Panc1 (cell line): ENCODE measurements at places on chromosomes 11 and 22.

- DNase-seq, result no peak
Observed at GRCh38 chr11:75560644-75561043, 1.4 kb upstream of the SERPINH1 start.

DNA sequence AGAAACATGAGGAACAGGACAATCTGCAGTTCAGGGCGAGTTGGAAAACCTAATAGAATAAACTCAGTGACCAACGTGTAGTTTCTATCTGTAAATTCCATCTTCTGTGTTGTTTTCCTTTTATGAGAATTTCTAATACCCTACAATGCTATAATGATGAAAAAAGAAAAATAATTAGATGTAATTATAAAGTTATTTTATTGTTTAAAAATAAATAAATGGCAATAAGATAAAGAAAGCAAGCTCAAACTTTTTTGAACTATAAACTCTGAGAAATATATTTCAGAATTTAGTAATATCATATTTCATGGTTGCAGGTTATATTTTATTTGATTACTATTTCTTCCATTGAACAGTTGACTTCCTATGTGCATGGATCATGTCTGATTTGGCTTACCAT lies at the start of gene OR5I1:
Gene OR5I1, minus strand, starts transcription at position 101 of the 400 bp plus-strand sequence. Its CDS starts 0 bp downstream, at position 101.
- DNase-seq, result no peak

DNA sequence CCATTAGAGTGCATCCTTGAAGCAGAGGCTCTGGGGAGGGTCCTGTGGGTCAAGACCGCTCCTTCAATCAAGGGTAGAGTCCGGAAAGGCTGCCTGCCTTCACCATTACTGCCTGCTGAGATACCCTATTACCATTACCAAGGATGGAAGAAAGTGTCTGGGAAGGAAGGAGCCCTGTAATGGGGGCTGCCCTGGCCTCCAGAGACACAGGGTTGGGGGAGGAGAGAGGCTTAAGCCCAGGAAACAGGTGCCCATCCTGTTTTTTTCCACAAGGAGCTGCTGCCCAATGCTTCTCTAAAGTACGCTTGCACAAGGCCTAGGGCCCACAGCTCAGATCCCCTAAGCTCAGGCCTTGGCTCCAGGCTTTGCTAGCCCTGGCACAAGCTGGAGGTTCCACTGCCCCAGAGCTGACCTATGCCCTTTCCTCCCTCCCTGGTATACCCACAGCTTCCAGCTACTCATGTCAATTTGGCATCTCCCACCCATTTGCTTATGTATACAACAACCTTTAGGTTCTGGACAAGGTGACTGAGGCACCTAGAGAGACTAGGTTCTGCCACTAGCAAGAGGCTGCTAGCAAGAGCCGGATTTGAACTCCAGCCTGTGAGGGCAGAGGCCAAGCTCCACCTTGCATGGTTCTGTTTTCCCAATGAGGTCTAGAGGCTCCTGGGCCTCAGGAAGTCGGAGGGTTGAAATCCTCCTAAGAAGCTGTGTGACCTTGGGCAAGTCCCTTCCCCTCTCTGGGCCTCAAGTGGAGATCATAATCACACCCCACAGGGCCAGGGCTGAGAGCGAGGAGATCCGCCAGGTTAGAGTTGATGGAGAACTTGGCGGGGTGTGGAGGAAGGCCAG lies 1.5 kb upstream of the PLCB3 start:
- no peak for DNase-seq

DNA sequence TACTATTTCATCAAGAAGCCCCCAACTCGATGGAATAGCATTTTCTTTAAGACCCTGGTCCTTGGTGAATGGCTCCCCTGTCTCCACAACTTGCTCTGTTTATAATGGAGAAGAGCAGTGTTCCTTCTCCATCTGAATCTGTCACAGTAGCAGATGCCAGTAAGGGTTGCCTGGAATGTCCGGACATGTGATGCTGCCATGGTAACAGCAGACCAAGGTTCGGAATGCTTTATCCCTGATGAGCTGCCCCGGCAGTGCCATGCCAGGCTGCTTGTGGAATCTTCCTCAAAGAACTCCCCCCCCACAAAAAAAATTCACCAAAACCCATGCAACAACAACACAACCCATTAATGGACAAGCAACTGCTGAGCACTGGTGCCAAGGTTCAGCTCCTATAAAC lies 72.5 kb downstream of the KCNC1 start:
- DNase-seq, result no peak

DNA sequence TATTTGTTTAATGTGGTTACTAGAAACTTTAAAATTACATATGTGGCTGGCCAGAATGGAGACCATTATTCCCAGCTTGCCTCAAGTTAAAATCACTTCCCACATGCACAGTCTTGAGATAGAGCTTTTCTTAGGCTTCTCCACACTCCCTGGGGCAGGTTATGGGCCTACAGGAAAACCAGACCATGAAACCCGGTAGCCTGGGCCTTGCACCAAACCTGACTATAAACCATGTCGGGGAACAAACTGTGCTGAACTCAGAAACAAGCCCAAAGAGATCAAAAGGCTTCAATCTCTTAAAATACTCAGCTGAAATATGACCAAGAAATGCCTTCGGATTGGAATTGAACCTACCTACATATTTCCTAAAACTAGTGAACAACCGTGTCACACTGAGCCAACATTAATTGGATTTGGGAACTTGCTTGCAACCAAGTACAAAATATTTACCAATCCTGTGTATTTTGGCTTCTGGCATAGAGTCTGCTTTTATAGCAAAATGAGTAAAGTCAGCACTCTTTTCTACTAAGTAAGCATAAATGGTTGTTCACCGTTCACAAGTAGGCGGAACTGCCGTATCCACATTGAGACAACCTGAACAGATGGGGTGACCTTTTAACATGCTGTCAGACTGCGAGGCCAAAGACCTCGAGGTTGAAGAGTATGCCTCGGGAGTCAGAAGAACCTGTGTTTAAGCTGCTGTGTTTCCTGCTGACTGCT lies 199.5 kb downstream of the FAM76B start:
- no peak for DNase-seq

DNA sequence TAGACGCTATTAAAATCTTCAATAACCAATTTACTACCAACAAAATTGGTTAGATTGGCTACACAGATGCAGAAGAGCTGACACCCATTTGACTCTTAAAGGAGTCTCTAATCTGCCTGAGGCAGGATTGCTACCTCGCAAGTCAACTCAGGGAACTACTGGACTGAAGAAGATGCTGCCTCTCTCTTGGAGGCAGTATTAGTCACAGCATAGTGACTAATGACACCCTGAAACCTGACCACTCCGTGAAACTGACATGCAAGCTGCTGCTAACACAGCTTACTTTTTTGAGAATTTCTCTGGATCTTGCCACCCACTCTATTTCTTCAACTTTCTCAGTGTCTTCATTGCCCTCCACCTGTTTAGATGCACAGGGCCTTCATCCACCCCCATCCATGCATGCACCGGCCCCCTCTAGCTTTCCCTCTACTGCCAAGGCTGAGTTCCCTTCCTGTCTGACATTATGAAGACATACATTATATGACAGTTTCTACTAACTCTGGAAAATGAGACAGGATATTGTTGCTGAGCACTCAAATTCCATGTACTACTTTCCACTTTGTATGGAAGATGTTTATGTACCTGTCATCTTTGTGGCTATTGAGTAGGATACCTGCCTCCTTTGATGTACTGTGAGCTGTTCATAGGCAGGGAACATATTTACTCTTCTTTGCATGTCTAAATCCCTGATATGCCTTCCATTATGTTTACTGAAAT lies 183.2 kb downstream of the MSANTD4 start:
- DNase-seq, result peak; percentile 27

DNA sequence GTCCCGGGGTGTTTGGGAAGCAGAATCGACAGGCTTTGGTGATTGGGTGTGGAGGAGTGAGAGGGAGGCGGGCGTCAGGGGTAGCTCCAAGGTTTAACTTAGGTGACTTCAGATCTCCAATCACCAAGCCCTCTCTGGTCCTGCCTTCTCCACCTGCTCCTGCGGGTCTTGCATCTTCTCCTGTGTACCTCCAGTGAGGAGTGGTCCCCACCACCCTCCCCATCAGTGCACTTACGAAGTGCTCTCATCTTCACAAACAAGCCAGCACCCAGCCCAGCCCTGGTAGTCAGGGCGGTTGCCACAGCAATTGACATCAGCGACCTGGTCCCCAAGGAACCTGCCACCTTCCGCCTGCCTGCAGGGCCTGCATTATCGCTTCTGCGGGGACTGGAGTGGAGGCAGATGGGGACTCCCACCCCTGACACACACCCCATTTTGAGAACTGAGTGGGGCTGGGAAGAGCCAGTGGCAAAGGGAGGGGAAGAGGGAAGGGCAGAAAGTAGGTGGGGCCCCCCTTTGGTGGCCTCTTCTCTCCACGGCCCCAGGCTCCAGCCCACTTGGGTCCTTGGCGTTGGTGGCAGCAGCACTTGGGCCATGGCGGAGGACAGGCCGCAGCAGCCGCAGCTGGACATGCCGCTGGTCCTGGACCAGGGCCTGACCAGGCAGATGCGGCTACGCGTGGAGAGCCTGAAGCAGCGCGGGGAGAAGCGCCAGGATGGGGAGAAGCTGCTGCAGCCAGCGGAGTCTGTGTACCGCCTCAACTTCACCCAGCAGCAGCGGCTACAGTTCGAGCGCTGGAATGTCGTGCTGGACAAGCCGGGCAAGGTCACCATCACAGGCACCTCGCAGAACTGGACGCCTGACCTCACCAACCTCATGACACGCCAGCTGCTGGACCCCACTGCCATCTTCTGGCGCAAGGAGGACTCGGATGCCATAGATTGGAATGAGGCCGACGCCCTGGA lies at the start of gene OMP:
Gene OMP, plus strand, starts transcription at position 595 of the 965 bp plus-strand sequence. Its CDS starts 0 bp downstream, at position 595.
- no peak for DNase-seq

GRCh38 chr11:97454988-97455387 lies 1065.2 kb downstream of the JRKL start:
- no peak for DNase-seq

DNA sequence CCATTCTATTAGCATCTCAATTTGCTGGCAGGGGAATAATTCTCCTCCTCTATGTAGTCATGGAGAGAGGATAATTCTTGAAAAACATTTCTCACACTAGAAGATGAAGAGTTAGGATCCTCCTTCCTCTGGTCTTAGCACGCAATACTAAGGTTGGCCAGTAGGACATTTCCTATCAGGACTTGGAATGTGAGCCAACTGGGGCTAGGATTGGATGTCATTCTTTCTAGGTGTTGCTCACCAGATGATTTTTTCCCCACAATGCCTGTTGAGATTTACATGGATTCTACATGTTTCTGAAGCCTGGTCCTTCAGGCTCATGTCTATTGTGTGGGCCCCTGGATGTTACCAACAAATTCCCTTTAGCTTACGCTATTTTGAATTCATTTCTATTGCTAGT lies 28.0 kb downstream of the SLN start:
- DNase-seq, result no peak

GRCh38 chr11:7900686-7901085 lies 30.4 kb downstream of the OR10A6 start:
- no peak for DNase-seq

- no peak for DNase-seq
Observed at GRCh38 chr11:67400251-67400941, 1.3 kb downstream of the PPP1CA start.

DNA sequence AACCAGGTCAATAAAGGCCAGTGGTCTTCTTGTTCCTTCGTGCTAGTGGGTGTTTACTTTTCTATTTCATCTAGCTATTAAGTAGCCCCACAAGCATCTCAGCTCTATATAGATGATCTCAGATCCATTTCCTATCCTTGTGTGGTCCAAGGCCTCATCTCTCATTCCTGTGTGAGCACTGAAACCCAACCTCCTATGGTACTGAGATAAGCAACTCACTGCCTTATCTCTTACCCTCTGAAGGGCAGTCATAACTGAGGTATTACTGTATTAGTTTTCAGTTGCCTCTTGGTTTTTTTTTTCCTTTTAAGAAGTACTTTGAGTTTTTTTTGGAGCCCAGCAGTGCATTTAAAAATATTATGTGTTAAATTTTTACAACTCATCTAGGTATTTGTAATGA lies 28.3 kb downstream of the ACER3 start:
- DNase-seq, result no peak

GRCh38 chr11:83033972-83034672 lies 37.6 kb downstream of the RAB30 start:
- DNase-seq, result no peak

GRCh38 chr11:30434901-30435300 lies 112.0 kb downstream of the ARL14EP start:
- no peak for DNase-seq

DNA sequence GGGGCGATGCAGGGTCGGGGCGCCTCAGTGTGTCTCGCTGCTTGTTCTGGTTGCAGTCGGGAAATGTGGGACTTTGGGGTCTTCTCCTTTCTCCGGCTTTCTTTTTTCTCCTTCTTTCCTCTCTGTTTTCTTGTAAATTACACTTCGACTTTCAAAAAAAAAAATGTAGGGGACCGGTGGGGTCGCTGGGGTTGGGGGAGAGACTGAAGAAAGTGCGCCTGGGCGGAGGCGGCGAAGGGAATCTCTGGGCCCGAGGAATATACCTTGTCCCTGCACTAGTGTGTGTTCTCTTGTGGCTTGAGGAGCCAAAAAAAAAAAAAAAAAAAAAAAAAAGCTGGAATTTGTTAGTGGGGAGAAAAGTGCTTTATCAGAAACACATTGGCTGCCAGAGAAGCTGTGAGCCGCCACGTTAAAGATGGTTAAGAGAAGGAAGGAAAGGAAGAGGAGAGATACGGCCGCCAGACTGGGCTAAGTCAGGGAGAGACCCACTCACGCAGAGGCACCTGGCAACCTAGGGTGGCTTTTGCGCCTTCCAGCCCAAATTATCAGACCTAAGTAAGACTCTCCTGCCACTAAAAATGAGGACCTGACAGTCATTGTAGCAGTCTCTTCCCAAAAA lies 8.4 kb upstream of the FLI1 start:
- DNase-seq, result no peak

GRCh38 chr11:123103326-123103980 lies 41.5 kb upstream of the HSPA8 start:
- DNase-seq, result peak; percentile 59

GRCh38 chr11:19959210-19959609 lies 201.1 kb downstream of the DBX1 start:
- DNase-seq, result no peak

DNA sequence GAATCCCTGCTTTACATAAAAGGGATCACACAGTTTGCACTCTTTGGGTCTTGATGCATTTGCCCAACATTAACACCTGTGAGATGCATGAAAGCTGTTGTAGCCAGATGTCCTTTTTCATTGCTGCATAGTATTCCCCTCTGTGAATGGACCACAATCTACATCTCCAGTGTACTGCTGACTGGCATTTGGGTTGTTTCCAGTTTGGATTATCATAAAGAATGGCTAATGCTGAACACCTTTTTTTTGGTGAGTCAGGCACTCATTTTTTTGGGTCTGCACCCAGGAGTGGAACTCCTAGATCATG lies 58.3 kb downstream of the PHF21B start:
- no peak for DNase-seq

- no peak for DNase-seq
Observed at GRCh38 chr11:27347359-27348339, 15.4 kb downstream of the CCDC34 start.

DNA sequence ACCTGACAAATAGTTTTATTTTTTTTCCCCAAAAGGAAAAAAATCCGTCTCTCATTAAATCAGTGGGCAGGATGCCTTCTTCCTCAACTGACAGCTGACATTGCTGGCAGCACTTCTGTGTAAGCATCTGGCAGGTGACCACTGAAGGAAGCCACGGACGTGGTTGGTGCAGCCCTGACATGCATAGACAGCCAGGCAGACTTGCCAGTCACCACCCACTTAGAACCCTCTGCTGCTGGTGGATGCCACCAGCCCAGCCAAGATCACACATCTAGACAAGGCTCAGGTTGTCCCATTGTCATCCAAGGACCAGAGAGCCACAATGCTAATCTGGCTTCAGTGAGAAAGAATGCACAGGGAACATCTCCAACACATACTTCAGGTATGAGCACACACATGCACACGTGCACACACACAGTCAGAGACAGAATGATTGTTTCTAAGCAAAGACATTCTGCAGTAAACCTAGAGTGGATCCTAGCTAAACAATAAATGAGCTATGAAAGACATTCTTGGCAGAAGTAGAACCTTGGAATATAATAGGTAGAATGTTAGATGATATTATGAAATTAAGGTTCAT lies 49.8 kb upstream of the BMAL1 start:
- no peak for DNase-seq
